Fibroblast of the aortic adventitia (primary cell): ENCODE measurements at places on chromosomes 3 and 15. TPM values are rescaled to one million over a fixed set of nuclear protein-coding genes. Genes with fewer than 3 reads are reported as not detected.

ADCY5 gene
- total RNA-seq = under 0.01 and 0.41 TPM in 2 replicates

ADAMTSL3 gene
- total RNA-seq = 1.4 and 2.0 TPM in 2 replicates

RYR3 gene
- under 0.01 TPM in 1 of 2 replicates, not detected in the other for total RNA-seq

DAG1 gene
- 34.1 and 63.4 TPM in 2 replicates for total RNA-seq

DHX30 gene
- 39.2 and 51.5 TPM in 2 replicates for total RNA-seq

C2CD4B gene
- total RNA-seq = not detected in 2 replicates

CMTM8 gene
- 1.1 TPM in 1 of 2 replicates, not detected in the other for total RNA-seq

DNA sequence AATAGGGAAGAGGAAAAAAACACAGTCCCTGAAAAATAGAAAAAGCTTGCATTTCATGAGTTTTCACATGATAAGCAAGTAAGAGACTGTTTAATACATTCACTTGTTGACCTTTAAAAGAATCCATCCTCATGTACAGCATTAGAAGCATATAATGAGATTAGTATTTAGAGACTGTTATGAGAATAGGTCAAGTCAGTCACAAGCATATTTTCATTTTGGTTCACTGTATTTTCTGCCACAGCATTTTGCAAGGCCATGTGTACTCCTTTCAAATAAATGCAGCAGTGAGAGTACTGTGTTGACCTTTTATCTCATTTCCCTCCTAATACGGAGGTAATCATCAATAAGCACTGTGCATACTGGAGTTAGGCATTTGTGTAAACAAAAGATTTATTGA is 162.2 kb upstream of the SETMAR start:
- no peak for DNase-seq

- peak; percentile 51 for DNase-seq
These were observed 19.4 kb downstream of the CA12 start for GRCh38 chr15:63362196-63362595.

DNA sequence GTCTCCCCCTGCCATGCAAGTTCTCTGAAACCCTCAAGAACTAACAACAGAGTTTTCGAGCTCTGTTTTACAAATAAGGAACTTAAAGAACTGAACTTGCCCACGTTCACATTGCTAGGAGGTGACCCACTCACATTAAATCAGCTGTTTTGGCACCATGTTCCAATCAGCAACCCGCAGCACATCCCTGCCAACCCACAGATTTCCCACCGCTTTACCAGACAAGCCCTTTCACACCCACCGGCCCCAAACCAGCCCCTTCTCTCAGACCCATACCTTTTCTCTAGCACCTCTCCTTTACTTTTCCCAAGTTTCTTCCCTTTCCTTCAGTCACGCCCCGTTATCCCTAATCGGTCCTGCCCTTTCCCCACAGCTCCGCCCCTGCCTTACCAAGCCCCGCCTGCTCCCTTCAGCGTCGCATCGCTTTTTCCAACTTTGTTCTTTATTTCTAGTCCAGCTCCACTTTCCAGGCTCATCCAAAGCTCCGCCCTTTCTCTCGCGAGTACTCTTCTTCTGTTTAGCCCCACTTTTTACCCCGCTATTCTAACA is 804 bp upstream of the BRPF1 start:
- DNase-seq = no peak

- no peak for DNase-seq
These were observed 112.3 kb downstream of the CHCHD6 start for GRCh38 chr3:126816298-126816697.

- no peak for DNase-seq
These were observed 8.9 kb upstream of the COMMD4 start for GRCh38 chr15:75327005-75327404.

GRCh38 chr3:196981657-196982056 is 13.0 kb upstream of the PIGZ start:
- no peak for DNase-seq

GRCh38 chr3:30426293-30426993 is 180.0 kb upstream of the TGFBR2 start:
- DNase-seq = peak; percentile 80

GRCh38 chr15:90762109-90762508 is 45.0 kb downstream of the BLM start:
- DNase-seq = peak; percentile 33

DNA sequence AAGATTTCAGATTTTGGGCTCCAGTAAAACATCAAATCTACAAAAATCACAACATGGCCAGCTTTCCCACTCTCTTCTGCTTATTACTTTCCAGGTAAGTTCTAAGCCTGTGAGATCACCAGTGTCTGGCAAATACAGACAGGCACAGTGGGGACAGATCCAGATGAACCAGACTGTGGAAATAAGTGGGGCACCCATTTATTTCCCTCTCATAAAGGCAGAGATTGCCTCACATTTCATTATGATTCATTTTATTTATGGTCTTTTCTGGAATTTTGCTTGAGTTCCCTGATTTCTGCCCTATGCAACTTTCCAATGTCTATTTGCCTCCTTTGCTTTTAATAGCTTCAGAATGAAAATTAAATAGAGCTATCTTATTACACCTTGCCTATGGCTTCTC is 66.8 kb downstream of the GREM1 start:
- peak; percentile 22 for DNase-seq

- no peak for DNase-seq
These were observed 127.3 kb upstream of the THBS1 start for GRCh38 chr15:39453620-39454019.

DNA sequence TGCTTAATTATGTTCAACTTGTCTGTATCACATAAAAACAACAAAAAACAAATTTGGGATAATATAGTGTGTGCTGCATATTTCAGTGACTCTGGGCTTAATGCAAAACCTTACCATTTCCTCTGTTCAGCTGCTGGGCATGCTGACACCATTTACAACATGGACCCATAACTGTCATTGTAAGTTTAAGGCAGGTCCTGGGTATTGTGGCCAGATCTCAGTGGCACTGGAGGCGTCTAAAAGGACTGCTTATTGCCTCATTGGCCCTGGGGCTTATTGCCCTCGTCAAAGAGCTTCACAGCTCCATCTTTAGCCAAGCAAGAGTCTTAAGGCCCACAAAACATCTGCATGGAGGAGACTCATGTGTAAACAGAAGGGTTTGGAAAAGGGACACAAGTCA is 390.2 kb downstream of the NR2F2 start:
- DNase-seq = no peak

DNA sequence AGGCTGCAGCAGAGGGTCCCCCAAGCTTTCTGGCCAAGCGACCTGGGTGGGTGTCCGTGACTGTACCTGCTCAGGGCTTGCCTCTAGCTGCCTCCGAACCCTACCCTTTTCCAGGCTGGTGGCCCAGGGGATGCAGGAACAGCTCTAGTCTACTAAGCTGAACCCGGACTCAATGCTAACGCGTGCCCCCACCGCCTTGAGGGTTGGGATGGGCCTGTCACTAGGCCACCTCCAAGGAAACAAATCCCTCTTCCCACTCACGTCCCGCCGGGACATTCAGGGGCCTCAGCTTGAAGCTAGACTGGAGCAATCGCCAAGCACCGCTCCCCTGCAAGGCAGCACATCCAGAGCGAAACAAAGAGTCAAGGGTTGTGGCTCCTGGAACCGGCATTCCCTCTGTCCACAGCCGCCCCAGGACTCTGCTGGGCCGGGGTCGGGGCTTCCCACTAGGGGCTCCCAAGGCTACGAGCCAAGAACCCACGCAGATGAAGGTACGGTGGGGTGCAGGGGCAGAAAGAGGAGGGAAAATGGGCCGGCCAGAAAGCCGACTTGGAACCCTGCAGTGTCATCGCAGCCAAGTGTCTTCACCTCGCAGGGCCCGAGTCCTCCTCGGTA is 2.9 kb downstream of the FBXL22 start:
- DNase-seq = peak; percentile 15

DNA sequence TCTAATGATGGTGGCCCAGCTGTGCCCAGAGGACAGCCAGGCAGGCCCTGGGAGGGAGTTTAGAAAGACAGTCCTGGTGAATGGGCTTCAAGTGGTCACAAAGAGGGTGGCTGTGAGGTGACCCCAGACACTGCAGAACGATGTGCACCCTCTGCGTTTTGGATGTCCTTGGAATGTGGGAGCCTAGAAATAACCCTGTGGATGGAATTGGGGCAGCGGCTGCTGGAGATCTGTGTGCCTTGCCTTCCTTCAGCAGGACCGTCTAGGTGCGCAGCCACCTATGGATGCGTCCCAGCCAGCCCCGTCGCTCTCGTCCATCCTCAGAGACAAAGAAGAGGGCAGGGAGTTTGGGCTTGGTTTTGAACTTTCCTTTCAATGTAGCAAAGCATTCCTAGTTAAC is 46.5 kb downstream of the KLHL25 start:
- DNase-seq = no peak

DNA sequence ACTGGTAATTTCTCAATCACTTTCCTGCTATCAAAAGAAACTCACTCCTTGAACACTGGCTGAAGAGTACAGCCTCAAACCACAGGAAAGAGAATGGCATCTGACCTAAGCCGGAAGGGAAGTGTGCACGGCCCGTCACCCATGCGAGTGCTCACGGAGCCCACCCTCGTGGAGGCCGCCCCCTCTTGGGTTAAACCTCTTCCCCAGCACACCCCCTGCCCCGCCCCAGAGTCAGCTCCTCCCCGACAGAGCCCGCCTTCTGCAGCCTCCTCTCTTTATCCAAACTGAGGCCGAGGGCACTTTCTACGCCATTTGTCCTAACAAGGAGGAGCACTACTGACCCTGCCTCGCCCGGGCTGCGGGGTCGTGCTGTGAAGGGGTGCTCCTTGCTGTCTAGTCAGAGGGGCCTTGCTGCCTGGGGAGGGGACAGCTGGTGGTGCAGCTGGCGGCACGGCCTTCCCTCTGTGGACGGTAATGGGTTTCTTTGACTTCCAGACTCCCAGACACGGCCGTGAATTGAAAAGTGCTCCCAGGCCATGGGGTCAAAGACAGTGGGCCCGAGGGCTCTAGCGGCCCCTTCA is 137.7 kb downstream of the NSMCE3 start:
- no peak for DNase-seq

DNA sequence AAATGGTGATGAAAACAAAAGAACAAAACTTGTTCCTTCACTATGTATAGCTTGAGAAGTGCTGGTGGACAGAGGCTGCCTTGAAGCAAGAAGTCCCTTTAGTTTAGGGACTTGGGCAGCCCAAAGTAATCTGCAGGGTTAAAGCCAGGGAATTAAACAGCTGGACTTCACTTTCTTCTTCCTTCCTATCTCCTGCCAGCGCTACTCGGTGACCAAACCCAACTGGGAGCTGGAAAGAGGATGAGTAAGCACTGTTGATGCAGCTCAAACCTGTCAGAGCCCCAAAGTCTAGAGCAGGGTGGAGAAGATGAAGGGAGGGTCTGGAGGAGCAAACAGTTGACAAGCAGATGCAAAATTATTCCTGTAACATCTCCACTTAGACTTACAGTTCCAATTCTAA is 73.1 kb upstream of the FBN1 start:
- DNase-seq = peak; percentile 73

DNA sequence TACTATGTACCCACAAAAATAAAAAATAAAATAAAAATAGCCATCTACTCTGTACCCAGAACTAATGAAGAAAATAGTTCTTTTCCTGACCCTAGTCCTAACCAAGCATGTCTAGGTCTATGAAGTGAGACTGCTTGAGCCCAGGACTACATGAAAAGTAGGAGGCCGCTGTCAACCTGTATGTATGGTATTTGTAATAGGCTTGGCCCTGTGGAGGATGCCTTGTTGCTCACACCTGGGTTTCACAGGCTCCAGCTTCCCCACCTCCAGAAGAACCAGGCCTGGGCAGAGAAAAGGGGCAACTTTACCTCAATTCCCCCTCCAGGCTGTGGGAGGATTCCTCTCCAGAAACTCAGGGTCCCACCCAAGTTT is 6.8 kb upstream of the PKM start:
- DNase-seq = no peak

DNA sequence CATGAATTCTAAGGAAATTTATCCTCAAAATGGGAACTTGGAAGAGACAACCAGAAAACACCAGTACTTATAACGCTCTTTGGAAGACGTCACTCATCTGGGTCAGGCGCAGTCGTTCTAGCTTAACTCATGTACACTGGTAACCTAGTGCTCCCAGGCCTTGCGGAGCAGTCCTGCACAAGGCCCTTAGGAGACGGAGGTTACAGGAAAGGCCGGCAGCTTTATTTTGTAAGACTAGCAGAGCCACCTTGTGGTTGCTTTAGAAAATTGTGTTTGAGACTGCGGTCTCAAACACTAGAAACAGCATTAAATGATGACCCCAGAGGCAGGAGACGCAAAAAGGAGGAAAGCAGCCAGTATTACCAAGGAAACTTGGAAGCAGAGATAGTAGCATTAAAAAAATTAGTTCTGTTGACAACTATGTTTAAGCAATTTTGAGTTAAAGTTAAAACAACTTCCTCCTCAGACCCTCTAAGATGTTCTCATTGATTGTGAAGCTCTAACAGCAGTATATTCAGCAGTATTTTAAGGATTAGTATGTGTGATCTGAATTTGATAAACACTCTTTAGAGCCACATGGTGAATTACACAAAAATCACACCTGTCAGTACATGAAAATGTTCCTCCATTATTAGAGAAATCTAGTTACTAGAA is 141.9 kb upstream of the C2CD4B start:
- DNase-seq = peak; percentile 84

GRCh38 chr3:115019900-115020299 is 127.2 kb downstream of the ZBTB20 start:
- no peak for DNase-seq

DNA sequence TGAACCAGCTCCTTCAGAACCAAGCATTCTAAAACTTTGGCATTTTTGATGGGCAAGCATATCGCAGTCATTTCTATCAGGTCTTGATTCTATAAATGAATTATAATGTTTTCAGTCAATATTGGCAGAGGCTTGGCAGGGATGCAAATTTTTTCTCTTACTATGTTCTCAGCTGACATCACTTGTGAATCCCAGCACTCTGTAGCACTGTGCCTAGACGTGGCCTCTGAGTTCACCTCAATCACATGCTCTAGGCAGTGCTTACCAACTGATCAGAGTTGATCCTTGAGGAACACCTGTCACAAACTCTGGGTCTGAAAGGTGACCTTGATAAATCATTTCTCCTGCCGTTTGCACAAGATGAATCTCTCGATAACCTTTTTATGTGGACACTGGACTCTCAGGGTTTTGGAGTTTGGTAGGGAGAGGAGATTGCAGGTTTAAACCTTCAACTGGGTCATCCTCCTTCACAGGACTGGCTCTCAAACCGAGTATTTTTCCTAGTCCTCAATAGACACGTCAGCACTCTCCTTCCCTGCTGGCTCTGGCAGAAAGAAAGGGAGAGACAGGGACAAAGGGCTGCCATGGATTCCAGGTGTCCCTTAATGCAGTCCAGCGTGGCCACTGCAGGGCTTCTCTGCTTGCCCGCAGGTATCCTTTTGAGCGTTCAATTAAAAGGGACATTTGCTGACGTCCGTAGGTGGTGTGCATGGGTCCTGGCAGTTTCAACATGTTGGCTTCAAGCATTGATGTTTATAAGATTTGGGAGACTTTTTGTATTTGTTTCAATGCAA is 222.3 kb upstream of the CMC1 start:
- DNase-seq = no peak
